Thyroid gland (tissue), 4 donors: ENCODE measurements at places on chromosomes 16 and 17. TPM values are rescaled to one million over a fixed set of nuclear protein-coding genes. Genes with fewer than 3 reads are reported as not detected.

The SYNGR2 gene
- 59.1 TPM for total RNA-seq

DNA sequence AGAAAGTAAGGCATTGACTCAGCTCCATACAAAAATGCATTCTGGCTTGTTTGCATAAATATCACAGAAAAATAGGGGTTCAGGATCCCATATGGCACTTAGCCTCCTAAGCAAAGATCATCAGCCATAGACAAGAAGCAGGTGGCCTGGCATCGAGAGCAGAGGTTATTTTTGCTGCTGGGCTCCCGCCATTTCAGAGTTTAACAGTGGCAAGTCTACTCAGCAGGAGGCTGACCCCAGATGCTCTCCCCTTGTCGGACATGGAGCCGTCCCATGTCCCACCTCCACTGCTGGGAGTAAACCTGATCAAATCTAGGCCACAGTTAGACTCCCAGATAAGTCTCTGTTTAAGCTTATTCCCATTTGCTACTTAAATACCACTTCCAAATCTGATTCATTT lies 269.1 kb downstream of the FTO start:
- DNase-seq, result no peak
- no peak overlapping the region for H3K27ac ChIP-seq
- H3K36me3 ChIP-seq, result no peaks in the 10 kb centered on the region
- no peaks in the 10 kb centered on the region for H3K4me1 ChIP-seq
- no peak overlapping the region for H3K4me3 ChIP-seq

GRCh38 chr16:53061701-53062159 lies 6.9 kb downstream of the CHD9 start:
- H3K4me1 ChIP-seq, result peaks cover 8% of the 10 kb centered on the region
- no peak for DNase-seq
- H3K4me3 ChIP-seq, result no peak overlapping the region
- H3K27me3 ChIP-seq, result no peaks in the 10 kb centered on the region

- peak; percentile 84 for DNase-seq
- peaks cover 78% of the 10 kb centered on the region for H3K4me1 ChIP-seq
Observed at GRCh38 chr17:50425682-50426471, at the start of gene ACSF2. ACSF2 (plus strand) TSS chr17:50426218; CDS start chr17:50426262, 44 bp downstream.

The TPSG1 gene
- not detected for total RNA-seq

DNA sequence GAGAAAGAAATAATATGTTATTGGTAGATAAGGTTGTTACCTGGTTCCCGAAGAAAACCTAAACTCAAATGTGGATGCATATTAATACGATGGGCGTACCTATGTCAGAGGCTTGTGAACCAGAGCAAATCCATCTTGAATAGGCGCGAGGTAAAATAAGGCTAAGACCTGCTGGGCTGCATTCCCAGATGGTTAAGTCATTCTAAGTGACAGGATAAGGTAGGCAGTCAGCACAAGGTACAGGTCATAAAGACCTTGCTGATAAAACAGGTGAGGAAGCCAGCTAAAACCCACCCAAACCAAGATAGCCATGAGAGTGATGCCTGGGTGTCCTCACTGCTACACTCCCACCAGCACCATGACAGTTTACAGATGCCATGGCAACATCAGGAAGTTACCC lies 1400.1 kb downstream of the CDH8 start:
- no peak for DNase-seq
- H3K27ac ChIP-seq, result no peak overlapping the region
- H3K4me1 ChIP-seq, result no peaks in the 10 kb centered on the region
- no peak overlapping the region for H3K4me3 ChIP-seq
- H3K27me3 ChIP-seq, result no peaks in the 10 kb centered on the region

The COG8 gene
- 78.8 TPM for total RNA-seq

GRCh38 chr16:83308414-83308813 lies 499.4 kb upstream of the HSBP1 start:
- H3K27ac ChIP-seq, result peak overlapping the region; percentile 92
- H3K36me3 ChIP-seq, result no peaks in the 10 kb centered on the region
- no peaks in the 10 kb centered on the region for H3K27me3 ChIP-seq
- DNase-seq, result peak; percentile 46

DNA sequence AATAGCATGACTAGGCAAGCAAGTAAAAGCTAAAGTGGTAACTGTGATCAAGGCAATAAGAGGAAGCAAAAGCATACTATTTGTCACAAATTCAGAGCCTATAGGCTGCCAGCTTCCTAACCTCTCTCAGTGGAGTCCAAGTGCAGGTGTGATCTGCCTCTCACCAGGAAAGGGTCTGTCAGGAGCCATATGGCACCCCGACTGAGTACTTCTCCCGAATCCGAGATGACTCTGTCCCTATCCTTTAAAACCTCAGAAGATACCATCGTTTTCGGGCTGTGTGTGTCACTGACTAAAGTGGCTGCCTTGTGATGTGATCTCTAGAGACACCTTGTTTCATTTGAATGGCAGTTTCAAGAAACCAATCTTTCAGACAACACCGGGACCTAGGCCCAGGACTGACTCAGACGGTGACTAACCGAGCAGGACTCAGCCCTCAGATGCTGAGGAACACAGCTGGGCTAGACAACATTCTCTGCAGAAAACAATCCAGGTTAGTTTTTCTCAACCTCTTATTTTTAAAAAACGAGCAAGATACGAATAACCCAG lies 63.6 kb downstream of the SMG6 start:
- peak overlapping the region; percentile 68 for H3K27ac ChIP-seq
- peaks cover 23% of the 10 kb centered on the region for H3K4me1 ChIP-seq
- no peak for DNase-seq
- no peak overlapping the region for H3K4me3 ChIP-seq
- no peaks in the 10 kb centered on the region for H3K36me3 ChIP-seq
- H3K27me3 ChIP-seq, result no peaks in the 10 kb centered on the region

GRCh38 chr17:80613732-80614071 lies 69.1 kb downstream of the RPTOR start:
- H3K27ac ChIP-seq, result no peak overlapping the region
- H3K27me3 ChIP-seq, result no peaks in the 10 kb centered on the region
- peaks cover 4% of the 10 kb centered on the region for H3K4me1 ChIP-seq
- no peak overlapping the region for H3K4me3 ChIP-seq
- no peak for DNase-seq
- H3K36me3 ChIP-seq, result no peaks in the 10 kb centered on the region

DNA sequence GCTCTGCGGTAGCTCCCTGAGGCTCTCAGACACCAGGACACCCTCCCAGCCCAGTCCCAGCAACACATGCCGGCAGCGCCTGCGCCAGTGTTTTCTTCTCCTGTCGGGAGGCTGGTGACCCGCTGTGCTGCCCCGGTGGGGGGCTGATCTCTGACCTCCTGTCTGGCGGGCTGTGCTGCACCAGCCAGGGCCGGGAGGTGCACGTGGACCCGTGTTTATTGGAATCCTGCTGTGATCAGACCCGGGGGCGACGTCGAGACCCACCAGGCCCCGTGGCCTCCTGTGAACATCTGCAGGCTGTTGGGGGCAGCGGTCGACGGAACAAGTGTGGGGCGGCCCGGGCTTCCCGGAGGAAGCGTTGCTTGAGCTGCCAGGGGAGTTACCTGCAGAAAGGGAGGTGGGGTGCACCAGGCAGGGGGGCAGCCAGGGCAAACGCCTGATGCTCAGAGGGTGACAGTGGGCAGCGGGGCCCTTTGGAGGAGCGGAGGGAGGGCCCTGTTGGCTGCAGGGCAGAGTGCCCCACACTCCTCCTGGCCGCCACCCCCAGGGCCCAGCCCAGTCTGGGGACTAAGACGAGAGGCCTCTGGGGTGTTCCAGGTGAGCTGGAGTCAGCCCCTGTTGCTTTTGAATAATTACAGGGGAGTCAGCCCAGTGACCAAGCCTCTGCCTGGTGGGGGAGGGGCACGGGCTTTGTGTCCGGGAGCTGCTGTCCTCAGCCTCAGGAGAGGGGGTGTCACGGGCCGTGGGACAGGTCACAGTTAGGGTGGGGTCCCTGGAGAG lies 2.3 kb upstream of the SSTR5 start:
- H3K4me3 ChIP-seq, result no peak overlapping the region
- no peak overlapping the region for H3K27ac ChIP-seq
- no peaks in the 10 kb centered on the region for H3K4me1 ChIP-seq
- no peak for DNase-seq
- H3K27me3 ChIP-seq, result peaks cover 20% of the 10 kb centered on the region
- H3K36me3 ChIP-seq, result no peaks in the 10 kb centered on the region

The RNF135 gene
- total RNA-seq, result 37.2 TPM

DNA sequence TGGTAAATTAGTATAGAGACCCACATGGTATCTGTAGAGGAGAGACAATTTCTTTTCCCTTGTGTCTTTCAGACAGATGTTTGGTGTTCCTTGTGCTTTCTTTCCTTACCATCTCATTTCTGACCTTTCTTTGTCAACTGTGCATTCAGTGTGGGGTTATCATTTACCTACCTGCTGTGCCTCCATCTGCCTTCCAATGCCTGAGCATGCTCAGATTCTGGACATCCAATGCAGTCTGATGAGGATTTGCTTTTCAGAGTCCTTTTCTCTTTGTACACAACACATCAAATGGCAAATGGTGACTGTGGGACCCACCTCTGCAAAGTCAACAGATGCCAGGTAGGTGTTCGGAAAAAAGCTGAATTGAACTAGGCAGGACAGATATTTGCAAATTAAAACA lies 364.8 kb downstream of the CA10 start:
- no peak overlapping the region for H3K4me3 ChIP-seq
- no peak overlapping the region for H3K27ac ChIP-seq
- DNase-seq, result no peak
- no peaks in the 10 kb centered on the region for H3K27me3 ChIP-seq
- no peaks in the 10 kb centered on the region for H3K36me3 ChIP-seq
